RWPE1 (cell line): ENCODE measurements at places on chromosomes 7 and 10.

DNA sequence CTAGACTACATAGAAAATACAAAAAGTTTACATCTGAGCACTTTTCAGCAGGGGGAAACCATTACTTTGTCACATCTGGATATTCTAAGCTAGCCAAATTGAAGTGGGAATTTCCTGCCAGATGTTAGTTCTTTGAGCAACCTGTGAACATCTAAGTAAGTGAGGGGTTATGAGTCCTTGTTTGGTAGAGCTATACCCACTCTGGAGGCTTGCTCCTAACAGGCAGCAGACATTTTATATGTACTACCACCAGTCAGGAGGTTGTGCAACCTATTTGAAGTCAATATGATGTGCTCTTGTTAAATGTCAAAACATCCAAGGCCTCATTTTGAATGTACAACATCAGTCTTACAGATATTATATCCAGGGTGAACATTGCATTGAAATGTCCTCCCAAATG lies 143.3 kb upstream of the KAT6B start:
- DNase-seq, result no peak

GRCh38 chr10:7258948-7259523 lies 151.8 kb downstream of the SFMBT2 start:
- DNase-seq, result no peak

DNA sequence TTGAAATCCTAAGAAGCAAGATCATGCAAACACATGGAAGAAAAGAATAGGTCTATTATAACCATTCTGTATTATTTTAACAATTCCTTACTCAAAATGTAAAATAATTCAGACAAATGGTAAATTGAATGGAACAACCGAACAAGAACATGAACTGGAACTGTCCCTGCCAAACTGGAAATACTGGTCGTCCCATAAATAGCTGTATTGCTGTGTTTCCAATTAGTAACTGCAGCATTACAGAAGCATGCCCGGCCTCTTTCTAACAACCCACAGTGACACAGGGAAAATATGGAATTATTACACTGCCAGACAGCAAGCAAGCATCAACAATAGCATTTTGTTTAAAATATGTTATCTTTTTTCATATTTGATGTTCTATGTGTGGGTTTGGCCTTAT lies 1138.5 kb upstream of the PHF14 start:
- DNase-seq, result no peak

DNA sequence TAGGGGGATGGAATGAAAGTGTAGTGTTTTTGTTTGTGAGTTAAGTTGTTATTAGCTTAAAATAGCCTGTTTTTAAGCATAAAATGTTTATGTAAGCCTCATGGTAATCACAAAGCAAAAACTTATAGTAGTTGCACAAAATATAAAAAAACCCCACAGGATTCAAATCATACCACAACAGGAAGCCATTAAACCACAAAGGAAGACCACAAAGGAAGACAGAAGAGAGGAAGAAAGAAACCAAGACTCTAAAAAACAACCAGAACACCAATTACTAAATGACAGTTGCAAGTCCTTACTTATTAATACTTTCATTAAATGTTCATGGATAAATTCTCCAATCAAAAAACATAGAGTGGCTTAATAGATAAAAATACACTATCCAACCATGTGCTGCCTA lies 63.6 kb downstream of the ANKRD7 start:
- no peak for DNase-seq
